CD4-positive, alpha-beta T cell treated with Interleukin-6 at 100 ng/mL for 8 hours (primary cell): ENCODE measurements at places on chromosomes 5 and 9.

GRCh38 chr5:92435781-92436180 lies 1052.7 kb upstream of the ARRDC3 start:
- DNase-seq: no peak

- no peak for DNase-seq
These were observed 448.5 kb upstream of the GRAMD2B start for GRCh38 chr5:125974679-125975078.

DNA sequence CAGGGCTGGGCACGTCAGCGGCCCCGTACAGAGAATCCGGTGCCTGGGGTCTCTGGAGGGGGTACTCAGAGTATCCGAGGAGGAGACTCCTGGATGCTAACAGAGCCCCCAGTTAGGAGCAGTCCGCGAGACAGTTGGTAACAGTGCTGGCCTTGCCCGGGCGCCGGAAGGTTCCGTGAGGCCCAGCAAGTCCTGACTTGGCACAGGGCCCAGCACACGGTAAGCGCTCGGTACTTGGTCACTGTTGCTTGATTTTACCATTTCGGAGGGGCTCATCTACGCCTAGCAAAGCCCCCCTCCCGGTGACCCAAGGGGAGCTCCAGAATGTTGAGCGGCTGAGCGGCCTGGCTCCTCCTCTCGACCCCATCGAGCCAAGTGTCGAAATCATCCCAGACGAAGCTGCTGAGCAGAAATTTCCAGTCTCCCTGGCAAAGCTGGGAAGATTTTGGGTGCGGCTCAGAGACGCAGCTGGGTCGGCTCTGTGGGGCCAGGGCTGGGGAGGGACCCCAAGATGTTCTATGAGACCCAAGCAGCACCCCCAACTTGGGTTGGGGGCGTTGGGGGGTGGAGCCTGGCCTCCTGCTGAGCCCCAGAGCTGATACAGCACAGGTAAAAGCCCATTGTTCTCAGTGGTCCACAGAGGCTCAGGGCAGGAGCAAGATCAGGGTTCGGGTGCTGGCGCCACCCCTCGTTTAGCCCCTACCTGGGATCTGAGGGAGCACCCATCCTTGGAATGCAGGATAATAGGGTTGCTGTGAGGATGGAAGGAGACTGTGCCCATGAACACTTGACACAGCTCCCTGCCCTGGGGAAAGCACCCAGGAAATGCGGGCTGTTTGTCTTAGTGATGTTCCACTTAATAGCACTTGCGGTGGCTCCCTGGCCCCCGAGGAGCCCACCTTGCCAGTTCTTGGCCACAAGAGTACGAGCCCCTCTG lies 137.2 kb downstream of the C9orf50 start:
- DNase-seq: no peak

GRCh38 chr5:92309336-92309991 lies 926.3 kb upstream of the ARRDC3 start:
- no peak for DNase-seq

- no peak for DNase-seq
These were observed 43.9 kb downstream of the FYB1 start for GRCh38 chr5:39175273-39175955.

GRCh38 chr9:34984049-34984448 lies 5.5 kb upstream of the DNAJB5 start:
- peak; percentile 15 for DNase-seq

GRCh38 chr5:14190194-14191164 lies 47.3 kb downstream of the TRIO start:
- DNase-seq: no peak

GRCh38 chr9:111743275-111743674 lies 51.5 kb downstream of the SHOC1 start:
- DNase-seq: no peak

DNA sequence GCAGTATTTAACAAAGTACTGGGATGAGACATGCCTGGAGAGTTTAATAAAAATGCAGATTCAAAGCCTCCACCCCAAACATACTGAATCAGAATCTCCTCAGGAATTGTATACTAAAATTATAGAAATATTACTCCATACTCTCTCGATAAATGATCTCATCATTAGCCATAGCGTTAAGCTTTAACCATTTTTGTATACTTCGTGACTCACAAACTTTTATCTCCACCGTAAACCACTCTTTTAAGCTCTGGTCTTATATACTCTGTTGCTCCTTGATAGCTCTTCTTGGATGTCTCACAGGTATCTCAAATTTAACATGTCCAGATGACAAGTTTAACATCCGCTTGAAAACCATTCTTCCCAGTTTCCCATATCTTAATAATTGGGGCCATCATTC lies 327.8 kb downstream of the ADGRV1 start:
- DNase-seq: no peak

DNA sequence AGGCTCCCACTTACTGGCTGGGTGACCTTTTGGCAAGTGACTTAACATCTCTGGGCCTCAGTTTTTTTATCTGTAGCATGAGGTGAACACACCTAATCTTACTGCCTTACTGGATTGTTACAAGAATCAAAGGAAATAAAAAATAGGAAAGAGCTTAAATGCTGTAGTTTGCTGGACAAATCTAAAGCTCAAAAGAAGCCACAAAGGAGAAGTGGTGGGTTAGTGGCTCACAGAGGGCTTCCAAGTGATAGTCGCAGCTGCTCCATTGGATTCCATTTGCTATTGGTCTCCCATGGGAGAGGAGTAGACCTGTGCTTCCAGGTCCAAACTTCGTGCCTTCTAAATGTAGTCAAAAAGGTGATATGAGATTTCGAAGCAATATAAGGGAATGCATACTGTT lies 123.6 kb downstream of the SEMA6A start:
- no peak for DNase-seq

DNA sequence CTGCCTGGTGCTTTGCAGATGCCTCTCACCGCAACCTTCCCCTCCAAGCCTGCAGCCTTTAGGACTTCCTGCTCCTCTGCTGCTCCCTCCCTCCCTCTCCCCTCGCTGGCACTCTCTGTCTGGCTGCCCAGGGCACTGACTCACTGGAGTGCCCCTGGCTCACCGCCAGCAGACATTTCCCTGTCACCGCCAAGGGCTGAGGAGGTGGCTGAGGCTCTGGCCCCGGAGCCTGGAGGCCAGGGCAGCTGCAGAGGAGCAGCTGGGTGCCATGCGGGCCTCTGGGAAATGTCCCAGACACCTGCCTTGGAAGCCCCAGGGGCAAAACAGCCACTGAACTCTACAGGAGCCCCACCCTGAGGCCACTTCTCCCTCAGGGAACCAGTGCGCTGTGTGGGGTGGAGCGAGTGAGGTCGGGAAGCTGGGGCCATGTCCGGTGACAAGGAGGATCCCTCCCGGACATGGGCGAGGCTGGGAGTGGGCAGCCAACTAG lies 53.4 kb downstream of the TENT4A start:
- peak; percentile 51 for DNase-seq

GRCh38 chr5:143738417-143739401 lies 73.3 kb upstream of the HMHB1 start:
- no peak for DNase-seq

GRCh38 chr9:14350754-14351153 lies 36.8 kb upstream of the NFIB start:
- no peak for DNase-seq

- DNase-seq: no peak
These were observed 33.4 kb downstream of the SEMA5A start for GRCh38 chr5:9512457-9512856.

DNA sequence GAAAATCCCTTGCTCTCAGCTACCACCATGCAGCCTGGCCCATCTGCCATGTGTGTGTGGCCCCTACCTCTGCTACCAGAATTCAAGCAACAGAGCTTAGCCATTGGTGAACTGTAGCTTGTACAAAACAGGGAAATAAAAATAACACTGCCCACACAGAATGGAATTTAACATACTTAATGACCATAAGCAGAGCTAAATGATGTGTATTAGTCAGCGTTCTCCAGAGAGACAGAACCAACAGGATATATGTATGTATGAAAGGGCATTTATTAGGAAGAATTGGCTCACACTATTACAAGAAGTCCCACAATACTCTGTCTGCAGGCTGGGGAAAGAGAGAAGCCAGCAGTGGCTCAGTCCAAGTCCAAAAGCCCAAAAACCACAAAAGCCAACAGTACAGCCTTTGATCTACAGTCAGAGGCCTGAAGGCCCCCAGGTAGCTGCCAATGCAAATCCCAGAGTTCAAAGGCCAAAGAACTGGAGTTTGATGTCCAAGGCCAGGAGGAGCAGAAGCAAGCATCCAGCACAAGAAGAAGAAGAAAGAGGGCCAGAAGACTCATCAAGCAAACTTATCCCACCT lies 318.8 kb downstream of the DNAH5 start:
- no peak for DNase-seq

- no peak for DNase-seq
These were observed 227.6 kb downstream of the SAXO1 start for GRCh38 chr9:18805386-18805785.

DNA sequence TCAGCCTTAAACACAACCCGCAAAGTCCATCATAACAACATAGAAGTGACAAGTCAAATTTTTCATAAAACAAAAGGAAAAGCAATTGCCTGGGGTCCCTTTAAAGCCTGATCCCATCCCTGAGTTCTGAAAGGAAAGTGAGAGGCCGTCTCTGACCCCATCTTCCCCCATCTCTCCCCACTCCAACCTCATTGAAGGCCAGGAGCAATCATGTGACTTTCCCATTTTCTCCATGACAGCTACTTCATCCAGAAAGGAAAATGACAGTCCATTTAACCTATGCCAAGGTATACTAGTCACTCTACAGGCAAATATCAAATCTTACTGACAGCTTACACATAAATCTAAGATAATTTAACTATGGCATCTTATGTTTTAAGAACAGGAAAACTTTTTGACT lies 15.5 kb downstream of the ACTL7A start:
- DNase-seq: no peak

DNA sequence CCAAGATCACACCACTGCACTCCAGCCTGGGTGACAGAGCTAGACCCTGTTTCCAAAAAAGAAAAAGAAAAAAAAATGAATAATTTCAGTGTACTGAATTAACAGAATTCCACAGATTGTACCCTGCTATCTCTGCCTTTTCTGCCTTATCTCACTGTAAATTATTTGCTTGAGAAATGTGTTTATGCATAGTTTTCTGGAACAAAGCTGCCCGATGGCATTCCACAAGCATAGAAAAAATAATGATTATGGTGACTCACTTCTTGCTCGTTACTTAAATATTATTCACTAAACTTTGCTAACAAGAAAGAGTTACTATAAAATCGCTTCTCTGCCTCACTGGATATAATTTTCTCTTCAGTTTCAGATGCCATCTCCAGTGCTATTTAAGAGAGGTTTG lies 88.7 kb upstream of the FAM169A start:
- no peak for DNase-seq

- DNase-seq: no peak
These were observed 393.3 kb downstream of the DMRT2 start for GRCh38 chr9:1443450-1443849.

GRCh38 chr5:143153332-143154119 lies 250.0 kb downstream of the NR3C1 start:
- DNase-seq: no peak

GRCh38 chr5:15993334-15993733 lies 186.3 kb downstream of the MARCHF11 start:
- no peak for DNase-seq

DNA sequence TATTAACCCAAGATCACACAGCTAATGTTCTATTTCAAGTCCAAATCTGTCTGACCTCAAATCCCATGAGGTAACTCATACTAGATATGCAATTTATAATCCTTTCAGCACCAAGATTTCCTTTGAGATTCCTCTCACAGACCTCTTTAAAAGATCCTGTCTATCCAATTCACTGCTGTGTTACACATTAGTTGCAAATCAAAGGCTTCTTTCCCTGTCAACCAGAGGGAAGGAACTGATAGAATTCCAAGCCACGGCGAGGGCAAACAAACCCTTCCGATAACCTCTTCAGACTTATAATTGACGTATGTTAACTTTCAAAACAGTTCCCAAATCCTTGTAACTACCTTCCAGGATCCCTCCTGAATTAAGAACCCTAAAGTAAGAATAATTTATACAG lies 168.9 kb downstream of the DRD1 start:
- DNase-seq: no peak

- DNase-seq: no peak
These were observed 184.9 kb upstream of the OR13F1 start for GRCh38 chr9:104319198-104319597.

GRCh38 chr5:127813633-127814587 lies 110.7 kb downstream of the CCDC192 start:
- no peak for DNase-seq

GRCh38 chr5:14440582-14441431 lies 140.8 kb upstream of the OTULINL start:
- DNase-seq: no peak

DNA sequence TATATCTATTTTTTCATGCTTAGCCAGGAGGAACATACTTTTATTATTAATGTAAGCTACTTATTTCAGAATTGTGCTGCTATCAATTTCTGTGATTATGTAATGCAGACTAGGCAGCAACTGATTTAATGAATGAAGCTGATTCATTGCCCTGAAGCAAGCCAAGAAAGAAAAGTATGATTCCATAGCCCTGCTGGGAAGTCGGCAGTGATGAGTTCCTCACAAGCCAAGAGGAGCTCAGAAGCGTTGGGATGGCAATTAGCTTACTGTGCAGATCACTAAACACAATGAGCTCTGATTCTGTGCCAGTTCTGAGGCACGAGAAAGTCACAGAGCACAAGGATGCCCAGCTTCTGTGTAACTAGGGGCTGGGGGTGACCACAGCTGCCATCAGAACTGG lies 254.3 kb upstream of the KLF9 start:
- no peak for DNase-seq

- no peak for DNase-seq
These were observed 36.0 kb downstream of the LYRM7 start for GRCh38 chr5:131206772-131207171.

GRCh38 chr9:137771580-137771979 lies 106.0 kb upstream of the CACNA1B start:
- DNase-seq: no peak

GRCh38 chr5:75281716-75282465 lies 45.2 kb upstream of the ANKRD31 start:
- DNase-seq: no peak

GRCh38 chr5:58071566-58071965 lies 388.3 kb downstream of the PLK2 start:
- DNase-seq: no peak

DNA sequence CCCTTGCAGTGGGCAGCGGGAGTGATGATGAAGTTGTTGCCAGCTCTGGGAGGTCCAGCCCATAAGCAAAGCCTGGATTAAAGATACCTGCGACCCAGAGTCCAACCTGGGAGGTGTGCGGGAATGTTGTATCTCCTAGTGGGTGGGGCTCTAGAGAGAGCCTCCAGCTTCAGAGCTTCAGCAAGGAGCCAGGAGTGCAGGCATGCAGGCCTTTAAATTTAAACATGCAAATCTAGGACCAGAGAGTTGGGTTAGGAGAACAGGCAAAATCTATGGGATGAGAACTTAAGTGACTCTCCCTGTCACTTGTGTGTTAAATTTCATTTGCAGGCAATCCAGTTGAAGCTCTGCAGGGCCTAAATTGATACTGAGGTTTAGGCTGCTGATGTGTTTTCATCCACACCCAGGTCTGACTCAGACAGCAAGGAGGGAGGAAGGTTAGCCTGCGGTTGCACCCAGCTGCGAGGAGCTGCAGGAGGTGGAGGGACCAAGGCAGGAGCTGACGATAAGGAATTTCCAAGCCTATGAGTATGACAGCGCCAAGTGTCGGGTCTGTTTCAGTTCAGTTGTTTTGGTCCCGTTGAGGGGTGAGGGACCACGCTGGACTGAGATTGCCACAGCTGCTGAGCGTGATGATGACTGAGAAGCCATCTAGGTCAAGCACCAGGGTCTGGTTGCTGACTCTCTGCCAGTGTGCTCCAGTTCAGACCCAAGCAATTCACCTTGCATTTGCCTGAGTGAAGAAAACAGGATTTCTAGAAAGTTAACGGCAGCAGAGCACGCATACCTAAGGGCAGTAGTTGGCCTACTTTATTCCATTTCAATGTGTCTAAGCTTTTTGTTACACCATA lies 243.0 kb downstream of the ICE1 start:
- DNase-seq: no peak

- no peak for DNase-seq
These were observed 13.0 kb downstream of the CHSY3 start for GRCh38 chr5:129917224-129917623.
